Activated CD4-positive, alpha-beta T cell treated with anti-CD3 and anti-CD28 coated beads for 1 hour (primary cell): ENCODE measurements at places on chromosomes 2 and 18.

GRCh38 chr2:4175343-4175742, 472.0 kb downstream of the DCDC2C start:
- DNase-seq: no peak

- no peak for DNase-seq
Observed at GRCh38 chr18:23939896-23940295, 74.7 kb upstream of the TTC39C start.

GRCh38 chr2:207224791-207225482, 59.2 kb upstream of the KLF7 start:
- DNase-seq: no peak

GRCh38 chr2:213627054-213627710, 342.9 kb downstream of the SPAG16 start:
- DNase-seq: no peak

DNA sequence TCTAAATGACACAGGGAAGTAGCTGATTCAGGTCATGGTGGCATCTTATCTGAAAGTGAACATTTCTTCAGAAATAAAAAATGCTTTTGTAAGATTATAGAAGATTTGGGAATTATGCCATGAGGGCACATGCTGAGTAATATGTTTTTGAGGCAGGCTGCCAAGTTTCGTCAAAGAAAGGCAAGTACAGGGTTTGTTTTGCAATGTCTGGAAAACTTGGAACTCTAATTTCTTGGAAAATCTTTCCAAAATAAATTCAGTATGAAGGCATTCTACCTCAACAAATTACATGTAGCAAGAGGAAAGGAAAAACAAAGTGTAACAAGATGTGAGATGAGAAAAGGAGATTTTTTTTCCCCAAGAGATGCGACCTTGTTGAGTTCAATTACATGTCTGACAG, 167.7 kb downstream of the PLCL1 start:
- DNase-seq: no peak

DNA sequence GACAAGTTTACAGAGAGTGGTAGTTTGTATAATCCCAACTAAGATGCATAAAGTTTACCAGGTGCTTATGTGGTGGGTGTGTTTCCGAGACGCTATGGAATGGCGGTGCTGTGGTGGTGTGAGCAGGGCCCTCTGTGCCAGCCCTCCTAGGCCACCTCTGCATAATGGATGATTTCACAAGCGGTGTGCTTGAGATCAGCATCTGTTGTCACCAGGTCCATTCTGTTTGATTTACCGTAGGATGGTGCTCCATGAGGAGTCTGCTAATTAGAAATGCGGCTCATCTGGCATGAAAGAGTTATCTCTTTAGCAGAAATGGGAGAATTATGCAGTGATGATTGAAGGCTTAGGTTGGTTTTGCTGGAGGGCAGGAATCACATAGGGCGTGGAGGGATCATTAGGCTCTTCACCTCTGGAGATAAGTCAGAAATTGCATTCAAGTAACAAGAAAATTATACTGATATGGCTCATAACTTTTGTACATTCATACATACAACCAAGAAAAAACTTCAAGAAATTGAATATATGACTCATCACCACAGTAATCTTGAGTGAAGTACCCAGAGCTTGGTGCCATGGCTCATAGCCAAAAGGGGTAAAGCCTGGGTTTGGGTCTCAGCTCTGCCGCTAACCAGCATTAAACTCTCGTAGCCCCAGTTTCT, 41.4 kb downstream of the CRIM1 start:
- DNase-seq: no peak

GRCh38 chr2:37786854-37787253, 115.4 kb upstream of the CDC42EP3 start:
- DNase-seq: no peak

DNA sequence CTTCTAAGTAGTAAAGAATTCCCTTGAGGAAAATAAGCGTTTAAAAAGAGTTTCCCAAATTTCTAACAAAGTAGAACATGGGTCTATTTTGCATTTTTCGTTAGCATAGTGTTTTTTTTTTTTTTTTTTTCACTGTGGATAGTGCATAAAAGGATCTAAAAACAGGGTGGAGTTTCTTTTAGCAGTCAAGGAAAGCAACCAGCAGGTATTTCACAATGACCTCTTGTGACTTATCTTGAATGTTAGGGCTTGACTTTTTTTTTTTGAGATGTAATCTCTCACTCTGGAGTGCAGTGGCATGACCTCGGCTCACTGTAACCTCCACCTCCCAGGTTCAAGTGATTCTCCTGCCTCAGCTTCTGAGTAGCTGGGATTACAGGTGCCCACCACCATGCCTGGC, 14.9 kb upstream of the DGKD start:
- DNase-seq: no peak

DNA sequence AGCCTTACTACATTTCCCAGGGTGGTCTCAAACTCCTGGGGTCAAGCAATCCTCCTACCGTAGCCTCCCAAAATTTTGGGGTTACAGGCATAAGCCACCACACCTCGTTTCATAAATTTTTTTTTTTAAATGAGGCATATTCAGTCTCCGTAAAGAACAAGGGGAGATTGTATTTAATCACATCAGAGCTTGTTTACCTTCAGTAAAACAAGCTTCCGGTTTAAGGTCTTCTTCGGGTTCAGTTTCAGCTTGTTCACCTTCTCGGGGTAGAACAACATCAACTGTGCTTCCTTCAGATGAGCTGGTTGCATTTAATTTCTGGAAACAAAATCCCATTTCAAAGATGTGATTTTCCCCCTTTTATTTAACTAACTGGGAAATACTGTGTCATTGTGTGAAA, 88.6 kb downstream of the SCN3A start:
- DNase-seq: no peak

DNA sequence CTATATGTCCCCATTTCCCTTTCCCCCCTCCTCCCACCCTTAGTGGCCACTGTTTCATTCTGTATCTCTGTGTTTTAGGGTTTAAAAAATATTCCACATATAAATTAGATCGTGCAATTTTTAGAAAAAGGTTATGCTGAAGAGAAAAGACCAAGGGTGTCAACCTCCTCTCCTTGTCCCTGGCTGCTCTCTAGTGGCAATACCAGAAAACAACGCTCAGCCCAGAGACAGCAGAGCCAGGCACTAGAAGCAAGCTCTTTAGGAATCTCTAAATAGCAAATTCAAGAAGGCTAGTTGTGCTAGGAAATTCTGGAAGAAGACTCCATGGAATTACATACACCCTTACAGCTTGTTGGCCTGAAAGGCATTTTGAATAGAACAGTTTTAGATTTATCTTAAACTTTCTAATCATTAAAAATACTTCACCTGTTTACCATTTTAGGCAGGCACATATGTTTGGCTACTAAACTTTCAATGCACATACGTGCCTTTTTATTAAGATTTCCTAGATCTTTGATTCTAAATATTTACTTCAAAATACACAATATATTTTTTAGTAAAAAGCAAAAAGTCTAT, 35.1 kb upstream of the RASGRP3 start:
- no peak for DNase-seq

- no peak for DNase-seq
Observed at GRCh38 chr2:157938556-157938955, 62.4 kb upstream of the ACVR1 start.

- DNase-seq: no peak
Observed at GRCh38 chr18:54220406-54220805, 4.1 kb downstream of the MBD2 start.

- no peak for DNase-seq
Observed at GRCh38 chr18:49890041-49890440, 76.7 kb upstream of the ACAA2 start.

DNA sequence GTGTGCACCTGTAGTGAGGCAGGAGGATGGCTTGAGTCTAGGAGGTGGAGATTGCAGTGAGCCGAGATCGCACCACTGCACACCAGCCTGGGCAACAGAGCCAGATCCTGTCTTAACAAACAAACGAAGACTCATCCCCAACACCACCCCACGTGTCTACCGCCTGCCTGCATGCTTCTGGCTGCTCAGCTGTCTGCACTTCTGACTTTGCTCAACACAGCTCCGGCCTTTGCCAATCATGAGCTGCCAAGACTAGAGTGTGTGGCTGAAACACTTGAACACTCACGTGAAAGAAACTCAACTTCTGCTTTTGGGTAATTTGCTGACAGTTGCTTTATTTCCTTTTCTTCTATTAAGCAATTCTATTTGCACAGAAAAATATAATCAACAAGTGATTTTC, 32.1 kb upstream of the SP3 start:
- no peak for DNase-seq
